A673 (cell line): ENCODE measurements at places on chromosomes 13 and 19.

DNA sequence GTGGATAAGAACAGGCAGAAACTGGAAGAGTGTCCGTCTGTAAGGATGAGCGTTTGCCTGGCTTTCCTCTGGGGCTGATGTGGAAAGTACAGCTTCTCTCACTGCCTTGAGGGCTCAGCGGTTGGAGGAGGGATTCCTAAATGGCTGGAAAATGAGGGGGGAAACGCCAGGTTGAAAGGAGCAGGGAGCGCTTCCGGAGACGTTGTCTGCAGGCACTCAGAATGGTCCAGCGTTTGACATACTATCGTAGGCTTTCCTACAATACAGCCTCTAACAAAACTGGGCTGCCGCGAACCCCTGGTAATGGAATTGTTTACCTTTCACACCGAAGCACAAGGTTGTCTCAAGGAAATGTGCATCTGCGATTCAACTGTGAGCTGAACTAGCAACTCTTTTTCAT lies 39.9 kb downstream of the MRPL57 start:
- no peak for DNase-seq

- DNase-seq = no peak
Observed at GRCh38 chr19:15374105-15374651, 5.4 kb downstream of the AKAP8 start.

DNA sequence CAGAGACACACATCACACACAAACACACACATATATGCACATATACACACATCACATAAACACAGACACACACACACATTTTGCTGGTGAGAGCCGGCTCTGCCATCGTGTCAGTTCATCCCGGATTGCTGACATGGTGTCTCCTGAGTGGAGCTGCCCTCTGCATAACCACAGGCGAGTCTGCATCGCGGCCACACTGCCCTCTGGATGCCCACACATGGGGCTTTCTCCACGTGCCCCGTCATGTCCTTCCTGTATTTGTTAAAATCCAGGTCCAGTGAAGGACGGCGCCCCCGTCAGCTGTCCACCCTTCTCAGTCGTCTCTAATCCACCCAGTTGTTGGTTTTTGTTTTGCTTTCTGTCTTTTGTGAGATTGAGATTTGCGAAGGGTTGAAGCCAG lies 52.6 kb upstream of the F7 start:
- DNase-seq = no peak

DNA sequence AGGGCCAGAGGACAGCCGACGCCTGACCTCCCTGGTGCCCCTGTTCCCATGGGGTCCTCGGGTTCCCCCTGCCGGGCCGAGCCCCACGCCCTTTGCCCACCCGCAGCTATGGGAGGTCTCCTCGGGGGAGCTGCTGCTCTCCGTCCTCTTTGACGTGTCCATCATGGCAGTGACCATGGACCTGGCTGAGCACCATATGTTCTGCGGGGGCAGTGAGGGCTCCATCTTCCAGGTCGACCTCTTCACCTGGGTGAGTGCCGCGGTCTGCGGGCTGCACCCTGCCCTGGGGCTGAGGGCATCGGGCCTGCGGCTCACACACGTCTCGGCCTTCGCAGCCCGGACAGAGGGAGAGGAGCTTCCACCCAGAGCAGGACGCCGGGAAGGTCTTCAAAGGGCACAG lies 6.6 kb downstream of the WDR18 start:
- no peak for DNase-seq

- DNase-seq = no peak
Observed at GRCh38 chr19:530134-531008, 1.2 kb upstream of the CDC34 start.

GRCh38 chr13:111846391-111847159 lies 220.4 kb upstream of the SOX1 start:
- no peak for DNase-seq
